Gastroesophageal sphincter (tissue), 4 donors: ENCODE measurements at places on chromosomes 5 and 9. TPM values are rescaled to one million over a fixed set of nuclear protein-coding genes. Genes with fewer than 3 reads are reported as not detected.

GRCh38 chr9:28758971-28759370 is 1185.7 kb upstream of the C9orf72 start:
- ATAC-seq, result no peak
- no peaks in the 10 kb centered on the region for H3K4me1 ChIP-seq
- H3K27ac ChIP-seq, result no peak overlapping the region

DNA sequence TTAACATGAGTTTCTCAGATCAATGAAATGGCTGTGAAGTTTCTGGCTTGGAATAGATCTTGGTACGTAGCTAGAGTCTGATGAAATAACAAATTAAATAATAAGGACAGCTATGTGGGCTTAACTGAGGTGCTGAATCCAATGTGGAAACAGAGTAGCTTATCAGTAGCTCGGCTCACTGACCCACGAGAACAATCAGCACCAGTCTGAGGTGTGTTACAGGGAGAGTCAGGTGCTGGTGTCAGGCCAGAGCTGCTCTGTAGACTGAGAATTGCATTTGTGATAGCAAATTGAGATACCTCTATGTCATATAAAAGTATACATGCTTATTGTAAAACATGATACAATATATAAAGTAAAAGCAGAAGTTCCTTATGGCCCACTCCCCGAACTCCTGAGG is 21.2 kb upstream of the CCL28 start:
- no peaks in the 10 kb centered on the region for H3K27me3 ChIP-seq
- no peak overlapping the region for H3K27ac ChIP-seq
- no peaks in the 10 kb centered on the region for H3K36me3 ChIP-seq
- H3K4me3 ChIP-seq, result no peak overlapping the region

DNA sequence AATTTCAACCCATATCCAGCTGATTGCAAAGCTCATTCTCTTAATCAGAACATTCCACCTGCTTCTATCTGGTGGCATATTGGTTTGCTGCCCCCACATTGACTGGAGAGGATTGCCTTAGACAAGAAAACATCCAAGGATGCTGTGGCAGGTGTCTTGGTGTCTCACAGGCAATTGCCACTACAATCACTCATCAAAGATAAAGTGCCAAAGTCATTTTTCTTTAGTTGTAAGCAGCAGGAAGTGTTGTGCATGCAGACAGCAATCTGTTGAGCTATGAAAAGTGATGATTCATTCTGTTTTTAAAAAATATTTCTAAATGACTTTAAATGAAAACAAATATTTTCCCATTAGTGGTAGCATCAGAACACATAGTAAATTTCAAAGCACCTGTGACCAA is 53.9 kb downstream of the CDH6 start:
- no peak overlapping the region for H3K27ac ChIP-seq
- H3K4me3 ChIP-seq, result no peak overlapping the region
- H3K27me3 ChIP-seq, result no peaks in the 10 kb centered on the region
- H3K36me3 ChIP-seq, result no peaks in the 10 kb centered on the region

PLAC8L1 gene
- not detected for total RNA-seq

DNA sequence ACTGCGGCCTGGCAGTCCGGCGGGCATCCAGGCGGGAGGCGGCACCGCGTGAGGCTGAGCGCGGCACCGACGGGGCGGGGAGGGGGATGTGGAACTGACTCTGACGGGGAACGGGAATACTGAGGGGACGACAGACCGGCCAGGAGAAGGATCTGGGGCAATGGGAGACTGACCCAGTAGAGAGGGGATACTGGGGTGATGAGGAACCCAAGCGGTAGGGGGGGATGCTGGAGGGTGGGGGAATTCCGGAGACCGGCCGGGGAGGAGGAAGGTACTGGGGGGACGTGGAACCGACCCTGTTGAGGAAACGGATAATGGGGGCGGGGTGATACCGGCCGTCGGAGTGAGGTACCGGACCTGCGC is 423 bp downstream of the IPPK start:
- peaks cover 57% of the 10 kb centered on the region for H3K4me1 ChIP-seq
- peak overlapping the region; percentile 93 for H3K27ac ChIP-seq
- H3K36me3 ChIP-seq, result no peaks in the 10 kb centered on the region
- peak overlapping the region; percentile 92 for H3K4me3 ChIP-seq

- H3K4me3 ChIP-seq, result no peak overlapping the region
- no peaks in the 10 kb centered on the region for H3K4me1 ChIP-seq
- H3K36me3 ChIP-seq, result no peaks in the 10 kb centered on the region
- H3K27me3 ChIP-seq, result peaks cover 8% of the 10 kb centered on the region
Observed at GRCh38 chr5:159021901-159022556, 77.7 kb downstream of the EBF1 start.

ANKRD31 gene
- total RNA-seq, result not detected

DNA sequence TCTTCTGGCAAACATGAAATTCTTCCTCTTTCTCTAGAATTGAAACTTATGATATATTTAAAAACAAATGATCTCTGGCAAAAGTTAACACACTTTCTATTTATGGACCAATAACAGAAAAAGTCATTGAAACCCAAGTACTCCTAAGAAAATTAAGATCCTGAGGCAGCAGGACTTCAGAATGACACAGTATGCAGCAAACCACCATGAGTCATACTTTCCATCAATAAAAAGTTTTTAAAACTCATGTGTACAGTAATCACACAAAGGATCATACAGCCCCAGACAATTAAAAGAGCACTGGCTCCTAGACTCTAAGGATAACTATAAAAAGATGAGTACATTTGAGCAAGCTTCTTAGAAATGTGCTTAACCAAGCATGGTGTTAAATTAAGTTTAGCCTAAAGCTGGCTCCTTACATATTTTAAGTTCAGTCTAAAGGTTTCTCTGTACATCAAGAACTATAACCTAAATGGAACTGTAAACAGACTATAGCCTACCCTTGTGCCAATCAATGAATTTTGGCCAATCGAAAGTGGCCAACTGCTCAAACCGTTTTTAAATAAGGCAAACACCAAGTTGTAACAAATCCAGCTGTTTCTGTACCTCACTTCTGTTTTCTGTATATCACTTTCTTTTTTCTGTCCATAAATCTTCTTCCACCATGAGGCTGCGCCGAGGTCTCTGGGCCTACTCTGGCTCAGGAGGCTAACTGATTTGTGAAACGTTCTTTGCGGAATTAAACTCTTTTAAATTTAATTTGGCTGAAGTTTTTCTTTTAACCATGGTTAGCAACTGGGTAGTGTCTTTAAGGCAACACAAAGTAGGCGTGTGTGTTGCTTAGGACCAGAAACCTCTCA is 232.1 kb upstream of the PIK3R1 start:
- H3K4me3 ChIP-seq, result no peak overlapping the region
- no peaks in the 10 kb centered on the region for H3K36me3 ChIP-seq
- ATAC-seq, result no peak
- no peaks in the 10 kb centered on the region for H3K27me3 ChIP-seq
- peak overlapping the region; percentile 16 for H3K27ac ChIP-seq

- no peaks in the 10 kb centered on the region for H3K4me1 ChIP-seq
- no peaks in the 10 kb centered on the region for H3K27me3 ChIP-seq
- H3K27ac ChIP-seq, result no peak overlapping the region
- ATAC-seq, result no peak
Observed at GRCh38 chr9:77543131-77543822, 104.8 kb downstream of the GNA14 start.

DNA sequence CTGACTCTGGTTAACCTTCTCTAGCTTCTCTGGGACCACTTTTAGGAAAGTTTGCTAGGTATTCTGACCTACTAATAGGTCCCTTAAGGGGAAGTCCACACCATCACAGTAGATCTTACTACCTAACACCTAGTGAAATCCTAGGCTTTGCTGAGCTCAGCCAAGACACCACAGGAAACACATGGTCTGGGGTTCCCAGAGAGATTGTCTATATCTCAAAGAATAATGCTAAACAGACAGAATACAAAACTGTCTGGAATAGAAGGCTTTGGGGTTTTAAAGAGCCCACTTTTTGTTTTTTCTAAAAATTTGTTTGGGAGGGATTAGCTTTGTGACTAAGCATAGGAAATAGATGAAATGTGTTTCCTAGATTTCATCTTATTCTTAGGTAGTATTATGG is 395.1 kb downstream of the ARHGEF28 start:
- H3K27ac ChIP-seq, result no peak overlapping the region
- no peaks in the 10 kb centered on the region for H3K27me3 ChIP-seq
- no peak overlapping the region for H3K4me3 ChIP-seq

DNA sequence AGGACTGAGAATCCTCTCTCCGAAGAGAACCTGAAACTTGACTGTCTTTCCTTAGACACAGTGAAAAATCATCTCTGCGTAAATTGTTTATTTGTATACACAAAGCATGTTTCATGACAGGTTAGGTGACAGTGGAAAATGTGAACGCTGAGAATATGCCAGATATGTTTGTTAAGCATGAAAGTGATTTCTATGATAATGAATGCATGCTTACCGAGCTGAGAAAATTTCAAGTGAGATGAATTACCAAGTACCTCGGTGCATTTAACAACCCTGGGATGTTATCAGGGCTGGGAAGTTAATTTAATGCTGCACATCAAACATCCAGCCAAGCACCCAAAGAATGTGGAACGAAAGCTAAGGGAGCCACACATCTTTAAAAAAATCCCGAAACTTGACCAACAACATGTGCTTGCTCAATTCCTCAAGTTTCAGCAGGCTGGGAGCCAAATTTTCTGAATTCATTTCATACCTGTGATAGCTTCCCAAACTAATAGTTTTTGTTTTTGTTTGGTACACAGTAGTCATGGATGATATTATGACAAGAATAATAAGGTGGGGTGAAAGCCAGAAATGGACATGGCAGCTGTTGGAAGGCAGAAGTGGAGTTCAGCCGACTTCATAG is 336.9 kb downstream of the ARHGEF28 start:
- no peaks in the 10 kb centered on the region for H3K36me3 ChIP-seq
- H3K4me3 ChIP-seq, result no peak overlapping the region
- ATAC-seq, result no peak
- peaks cover 3% of the 10 kb centered on the region for H3K27me3 ChIP-seq
- no peak overlapping the region for H3K27ac ChIP-seq
- H3K4me1 ChIP-seq, result no peaks in the 10 kb centered on the region

GRCh38 chr9:76657265-76657664 is 107.0 kb upstream of the PCA3 start:
- H3K4me3 ChIP-seq, result no peak overlapping the region
- H3K27ac ChIP-seq, result no peak overlapping the region
- no peaks in the 10 kb centered on the region for H3K27me3 ChIP-seq
- peaks cover 19% of the 10 kb centered on the region for H3K36me3 ChIP-seq

- H3K27ac ChIP-seq, result no peak overlapping the region
- H3K4me1 ChIP-seq, result peaks cover 81% of the 10 kb centered on the region
- no peaks in the 10 kb centered on the region for H3K27me3 ChIP-seq
- ATAC-seq, result no peak
Observed at GRCh38 chr5:55982957-55983381, 11.8 kb downstream of the IL6ST start.

ARSI gene
- total RNA-seq, result 5.3 TPM

TRIM7 gene
- 5.0 TPM for total RNA-seq

- H3K36me3 ChIP-seq, result no peaks in the 10 kb centered on the region
- no peak overlapping the region for H3K4me3 ChIP-seq
Observed at GRCh38 chr5:93219641-93220145, 361.3 kb downstream of the NR2F1-AS1 start.

DNA sequence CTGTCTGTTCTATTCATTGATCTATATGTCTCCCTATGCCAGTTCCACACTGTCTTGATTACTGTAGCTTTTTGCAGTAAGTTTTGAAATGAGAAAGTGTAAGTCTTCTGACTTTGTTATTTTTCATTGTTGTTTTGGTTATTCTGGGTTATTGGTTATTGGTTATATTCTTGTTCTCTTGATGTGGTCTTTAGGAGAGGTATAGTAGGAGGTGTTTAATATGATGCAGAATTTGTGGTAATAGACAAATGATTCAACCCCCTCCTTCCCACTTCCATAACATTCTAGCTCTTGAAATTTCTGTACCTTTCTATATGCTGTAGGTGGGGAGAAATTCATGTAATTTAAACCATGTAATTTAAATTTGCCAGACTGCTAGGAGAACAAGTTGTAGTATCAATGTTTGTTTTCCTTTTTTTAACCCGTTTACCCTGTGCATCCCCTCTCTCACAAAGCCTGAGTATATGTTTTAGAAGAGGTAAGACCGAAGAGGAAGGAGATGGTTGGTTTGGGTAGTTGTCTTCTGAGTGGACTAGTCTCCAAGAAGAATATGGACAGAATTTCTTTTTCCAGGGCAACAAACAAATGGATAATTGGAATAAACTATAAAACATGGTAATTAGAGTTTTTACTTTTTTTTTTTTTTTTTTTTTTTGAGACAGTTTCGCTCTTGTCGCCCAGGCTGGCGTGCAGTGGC is 19.2 kb downstream of the ANKHD1 start:
- H3K27ac ChIP-seq, result no peak overlapping the region
- H3K4me1 ChIP-seq, result peaks cover 59% of the 10 kb centered on the region
- H3K36me3 ChIP-seq, result no peaks in the 10 kb centered on the region
- H3K4me3 ChIP-seq, result no peak overlapping the region
- ATAC-seq, result no peak

IFNK gene
- total RNA-seq, result not detected

- H3K36me3 ChIP-seq, result no peaks in the 10 kb centered on the region
- ATAC-seq, result no peak
- H3K27ac ChIP-seq, result no peak overlapping the region
- no peaks in the 10 kb centered on the region for H3K27me3 ChIP-seq
- no peak overlapping the region for H3K4me3 ChIP-seq
- no peaks in the 10 kb centered on the region for H3K4me1 ChIP-seq
Observed at GRCh38 chr9:108197008-108197365, 658.8 kb downstream of the ACTL7B start.

DNA sequence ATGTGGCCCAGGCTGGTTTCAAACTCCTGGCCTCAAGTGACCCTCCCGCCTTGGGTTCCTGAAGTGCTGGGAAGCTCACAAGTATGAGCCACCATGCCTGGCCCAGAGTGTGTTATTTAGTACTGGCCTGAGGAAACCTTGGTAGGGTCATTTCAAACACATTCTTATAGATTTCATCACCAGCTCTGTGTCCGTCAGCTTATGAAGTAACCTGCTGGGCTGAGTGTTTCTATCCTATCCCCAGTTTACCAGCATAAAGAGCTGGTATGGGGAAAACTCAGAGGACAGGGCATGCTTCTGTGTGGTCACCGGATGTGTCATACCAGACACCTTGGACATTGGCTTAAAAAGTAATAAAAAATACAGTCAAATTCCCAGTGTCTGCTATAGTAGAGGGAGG is 45.3 kb downstream of the PTPN3 start:
- no peak overlapping the region for H3K4me3 ChIP-seq
- no peaks in the 10 kb centered on the region for H3K36me3 ChIP-seq
- H3K4me1 ChIP-seq, result no peaks in the 10 kb centered on the region
- no peaks in the 10 kb centered on the region for H3K27me3 ChIP-seq
- no peak for ATAC-seq

TMEM215 gene
- total RNA-seq, result not detected

- H3K4me1 ChIP-seq, result no peaks in the 10 kb centered on the region
- H3K36me3 ChIP-seq, result no peaks in the 10 kb centered on the region
- no peak for ATAC-seq
- no peak overlapping the region for H3K4me3 ChIP-seq
- no peaks in the 10 kb centered on the region for H3K27me3 ChIP-seq
Observed at GRCh38 chr9:121800376-121800775, 148.9 kb downstream of the DAB2IP start.

- no peak overlapping the region for H3K27ac ChIP-seq
- no peak overlapping the region for H3K4me3 ChIP-seq
- H3K36me3 ChIP-seq, result no peaks in the 10 kb centered on the region
- no peaks in the 10 kb centered on the region for H3K4me1 ChIP-seq
- no peak for ATAC-seq
- no peaks in the 10 kb centered on the region for H3K27me3 ChIP-seq
Observed at GRCh38 chr5:139985290-139985689, 57.8 kb downstream of the NRG2 start.
